ENCODE measurements at places on chromosomes 6 and 20.

DNA sequence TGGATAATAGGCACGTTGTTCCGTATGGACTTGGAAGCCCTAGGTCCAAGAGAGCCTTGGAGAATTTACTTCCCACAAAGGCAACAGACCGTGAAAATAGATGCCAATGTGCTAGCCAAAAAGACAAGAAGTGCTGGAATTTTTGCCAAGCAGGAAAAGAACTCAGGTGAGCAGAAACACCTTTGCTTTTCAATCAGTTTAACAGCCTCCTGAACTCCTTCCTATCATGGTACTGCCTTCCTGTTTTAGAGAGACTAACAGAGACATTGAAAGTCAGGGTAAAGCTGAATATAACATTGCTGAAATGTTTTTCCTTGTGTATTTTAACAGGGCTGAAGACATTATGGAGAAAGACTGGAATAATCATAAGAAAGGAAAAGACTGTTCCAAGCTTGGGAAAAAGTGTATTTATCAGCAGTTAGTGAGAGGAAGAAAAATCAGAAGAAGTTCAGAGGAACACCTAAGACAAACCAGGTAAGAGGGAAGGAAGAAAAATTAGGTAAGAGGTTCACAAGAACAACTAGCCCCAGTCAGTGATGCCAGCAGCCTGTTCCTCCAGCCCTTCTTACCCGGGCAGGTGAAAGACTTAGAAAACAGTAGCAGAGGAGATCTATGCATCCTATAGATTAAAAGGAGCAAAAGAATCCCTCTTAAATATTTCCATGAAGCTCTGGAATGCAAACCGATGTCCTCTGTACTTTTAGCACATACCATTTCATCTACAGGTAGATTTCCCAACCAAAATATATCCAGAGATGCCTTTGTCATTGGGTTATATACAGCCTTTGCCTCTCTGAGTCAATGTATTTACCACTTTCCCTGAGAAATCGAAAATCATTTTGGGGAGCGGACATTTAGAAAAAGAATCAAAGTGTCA, 4.0 kb downstream of the EDN1 start:
- DNase-seq: no peak

DNA sequence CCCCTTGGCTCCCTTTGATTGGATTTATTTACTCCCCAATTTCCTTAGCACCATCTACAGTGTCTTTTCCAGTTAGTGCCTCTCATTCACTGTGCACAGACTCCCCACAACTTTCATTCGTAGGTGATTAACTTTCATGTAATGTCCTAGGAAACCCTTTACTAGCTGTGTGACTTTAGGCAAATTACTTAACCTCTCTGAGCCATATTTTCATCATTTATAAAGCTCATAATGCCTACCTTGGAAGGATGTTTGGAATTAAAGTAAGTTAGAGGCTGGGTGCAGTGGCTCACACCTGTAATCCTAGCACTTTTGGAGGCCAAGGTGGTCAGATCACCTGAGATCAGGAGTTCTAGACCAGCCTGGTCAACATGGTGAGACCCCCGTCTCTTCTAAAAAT, 20.1 kb downstream of the C6orf15 start:
- DNase-seq: no peak

DNA sequence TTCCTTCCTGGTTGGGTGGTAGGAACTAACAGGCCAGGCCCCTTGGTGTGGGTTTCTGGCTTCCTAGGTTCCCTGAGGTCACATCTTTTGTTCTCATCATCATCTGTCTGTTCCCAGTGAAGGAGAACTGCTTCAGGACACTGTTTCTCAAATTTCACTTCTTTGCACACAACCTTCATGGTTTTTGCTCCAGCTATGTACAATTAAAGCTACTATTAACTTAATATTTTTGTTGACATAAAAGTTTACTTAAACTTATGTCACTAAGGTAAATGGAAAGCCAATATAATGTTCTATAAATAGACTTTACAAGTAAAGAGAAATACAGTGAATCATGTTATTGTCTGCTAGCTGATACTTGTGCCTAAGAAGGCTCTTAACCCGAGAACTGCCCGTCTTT, 120.7 kb upstream of the KCNG1 start:
- no peak for DNase-seq

DNA sequence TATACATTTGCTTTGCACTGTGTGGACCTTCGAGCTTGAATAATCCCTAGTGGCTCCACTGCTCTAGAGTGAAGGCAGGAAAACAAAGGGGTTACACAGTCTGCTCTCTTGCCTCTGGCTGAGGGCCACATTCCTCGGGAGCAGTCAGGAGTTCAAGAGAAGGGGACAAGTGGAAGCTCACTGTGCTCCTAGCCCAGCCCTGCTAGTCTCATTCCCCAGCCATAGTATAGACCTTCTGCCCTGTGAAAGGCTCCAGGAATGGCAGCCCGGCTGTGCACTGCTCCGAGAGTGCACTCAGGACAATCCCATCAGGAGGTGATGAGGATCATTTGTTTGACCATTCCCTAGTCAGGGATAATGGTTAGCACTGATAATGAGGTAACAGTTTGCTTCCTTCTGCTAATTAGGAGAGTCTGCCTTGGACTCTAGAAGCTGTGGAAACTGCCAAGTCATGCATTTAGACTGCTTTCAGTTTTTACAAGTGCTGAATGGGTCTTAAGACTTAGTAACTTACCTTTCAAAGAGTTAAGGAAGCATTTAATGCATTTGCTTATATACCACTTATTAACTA, 8.5 kb downstream of the IYD start:
- no peak for DNase-seq

DNA sequence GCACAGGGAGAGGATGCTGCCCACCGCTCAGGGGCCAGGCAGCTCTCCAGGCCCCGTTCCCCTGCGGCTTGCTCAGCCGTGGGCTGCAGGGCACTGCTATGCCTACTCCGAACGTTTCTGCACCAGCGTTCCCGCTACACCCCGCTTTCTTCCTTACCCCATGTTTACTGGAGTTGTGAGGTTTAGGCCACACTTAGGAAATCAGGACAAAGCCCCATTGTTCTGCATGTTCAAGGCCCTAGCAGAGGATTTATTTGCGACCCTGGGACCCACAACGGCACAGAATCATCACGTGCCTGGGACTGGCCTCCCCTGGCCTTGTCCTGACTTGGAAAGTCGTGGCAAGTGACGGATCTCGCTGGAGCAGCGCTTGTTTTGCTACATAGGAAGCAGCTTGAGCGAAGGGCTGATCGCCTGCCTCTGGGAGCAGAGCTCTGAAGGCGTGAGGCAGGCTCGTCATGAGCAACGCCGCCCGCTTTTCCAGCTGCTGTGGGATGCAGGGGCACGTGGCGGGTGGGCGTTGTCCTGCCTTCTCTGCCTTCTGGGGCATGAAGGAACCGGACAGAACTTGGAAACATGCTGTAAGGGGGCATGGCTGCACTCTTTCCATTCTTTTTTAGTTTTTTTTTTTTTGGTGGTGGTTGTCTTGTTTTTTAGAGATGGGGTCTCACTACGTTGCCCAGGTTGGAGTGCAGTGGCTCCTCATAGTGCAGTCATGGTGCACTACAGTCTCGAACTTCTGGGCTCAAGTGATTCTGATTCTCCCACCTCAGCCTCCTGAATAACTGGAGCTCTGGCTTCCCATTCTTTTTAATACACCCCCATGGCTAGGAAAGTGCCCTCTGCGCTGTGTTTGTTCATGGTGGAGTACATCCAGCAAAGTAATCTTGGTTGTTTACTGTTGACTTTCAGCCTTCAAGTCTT, 14.6 kb upstream of the TMEM181 start:
- no peak for DNase-seq

Data from cortex of kidney (tissue), 1 donor.